ENCODE measurements at places on chromosomes 4 and X. TPM values are rescaled to one million over a fixed set of nuclear protein-coding genes. Genes with fewer than 3 reads are reported as not detected.

GRCh38 chr4:148275266-148275665 lies 166.9 kb downstream of the NR3C2 start:
- DNase-seq = no peak
- H3K4me3 ChIP-seq = no peak overlapping the region
- H3K27me3 ChIP-seq = no peaks in the 10 kb centered on the region
- H3K36me3 ChIP-seq = no peaks in the 10 kb centered on the region

- no peaks in the 10 kb centered on the region for H3K27me3 ChIP-seq
- no peaks in the 10 kb centered on the region for H3K4me1 ChIP-seq
- no peak for DNase-seq
These were observed 144.6 kb upstream of the ARHGEF9 start for GRCh38 chrX:63929608-63930007.

Gene WAS
- 3.1 TPM for total RNA-seq

DNA sequence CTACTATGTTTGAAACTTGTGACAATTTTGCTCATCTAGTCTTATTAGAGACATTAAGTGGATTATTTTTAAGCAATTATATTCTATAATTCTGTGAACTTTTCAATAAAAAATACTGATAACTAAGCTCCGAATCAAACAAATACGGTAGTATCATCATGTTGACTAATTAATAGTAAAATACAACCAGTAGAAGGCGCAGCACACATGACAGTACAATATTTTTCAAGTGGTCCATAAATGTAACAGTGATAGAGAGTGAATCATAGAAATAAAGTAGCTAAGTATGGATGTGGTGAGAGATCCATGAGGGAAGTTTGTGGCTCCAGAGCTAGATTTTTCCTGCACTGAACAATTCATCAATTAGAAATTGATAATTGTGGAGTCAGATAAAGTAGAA lies 666.2 kb downstream of the KCTD8 start:
- H3K27me3 ChIP-seq = no peaks in the 10 kb centered on the region
- no peak overlapping the region for H3K27ac ChIP-seq
- H3K4me1 ChIP-seq = no peaks in the 10 kb centered on the region
- DNase-seq = no peak

DNA sequence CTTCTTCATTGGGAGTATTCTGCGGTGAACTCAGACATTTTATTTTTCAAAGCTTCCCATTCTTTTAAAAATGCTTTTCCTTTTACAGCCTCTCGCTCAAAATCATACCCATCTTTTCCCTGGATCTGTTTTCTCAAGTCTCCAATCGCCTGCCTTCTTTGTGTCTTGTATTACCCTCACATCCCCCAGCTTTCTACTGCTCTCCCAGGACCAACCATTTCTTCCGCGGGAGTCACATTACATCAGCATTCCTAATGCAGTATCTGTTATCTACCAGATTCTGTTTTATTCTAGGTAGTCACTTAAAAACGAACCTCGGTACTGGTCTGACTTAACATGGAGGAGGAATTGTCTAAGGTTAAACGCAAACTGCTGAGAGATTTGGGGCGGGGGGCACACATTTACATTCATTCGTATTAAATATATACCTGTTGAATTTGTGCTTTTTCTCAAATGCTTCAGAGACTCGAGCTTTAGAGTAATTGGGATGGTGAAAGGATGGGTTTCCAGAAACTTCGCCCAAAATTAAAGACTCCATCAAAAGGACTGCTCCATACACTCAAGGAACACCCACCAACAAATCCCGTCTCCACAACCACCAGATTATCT lies 493 bp upstream of the UCHL1 start:
- peaks cover under 1% of the 10 kb centered on the region for H3K36me3 ChIP-seq
- no peak for DNase-seq
- peak overlapping the region; percentile 52 for H3K4me3 ChIP-seq
- H3K27me3 ChIP-seq = peaks cover 5% of the 10 kb centered on the region

Gene MAGEH1
- total RNA-seq = 42.9 TPM

GRCh38 chr4:174314770-174315169 lies 31.1 kb downstream of the CEP44 start:
- no peaks in the 10 kb centered on the region for H3K36me3 ChIP-seq
- DNase-seq = no peak
- H3K27me3 ChIP-seq = no peaks in the 10 kb centered on the region
- H3K4me1 ChIP-seq = no peaks in the 10 kb centered on the region
- no peak overlapping the region for H3K4me3 ChIP-seq

Gene USP27X
- total RNA-seq = 3.1 TPM

DNA sequence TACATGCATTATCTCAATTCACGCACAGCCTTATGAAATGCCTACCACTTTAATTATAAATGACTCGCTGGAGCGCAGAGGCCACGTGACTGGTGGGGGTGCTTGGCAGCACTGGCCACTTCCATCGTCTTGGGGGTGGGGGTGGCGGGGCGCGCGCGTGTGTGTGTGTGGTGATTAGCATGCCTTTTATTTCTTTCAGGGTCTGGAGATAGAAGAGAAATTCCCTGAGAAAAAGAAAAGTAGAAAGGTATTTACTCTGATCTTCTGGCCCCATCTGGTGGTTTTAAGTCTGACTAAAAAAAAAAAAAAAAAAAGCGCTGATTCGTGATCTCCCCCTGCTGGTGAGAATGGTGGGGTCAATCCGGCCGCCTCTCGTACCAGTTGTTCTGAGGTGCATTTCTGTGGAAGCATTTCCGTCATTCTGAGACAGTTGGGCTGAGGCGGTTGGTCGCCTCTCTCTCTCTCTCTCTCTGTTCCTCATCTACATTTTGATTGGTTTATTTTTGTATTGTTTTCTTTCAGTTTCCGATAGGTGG lies at the start of gene CCNB3:
Gene CCNB3, plus strand, starts transcription at position 402 of the 536 bp plus-strand sequence. CDS start 80,399 bp downstream, outside the sequence.
- H3K4me3 ChIP-seq = peak within 1 kb of the TSS; percentile 44
- H3K4me1 ChIP-seq = peaks cover 4% of the 10 kb centered on the region
- no peaks in the 10 kb centered on the region for H3K27me3 ChIP-seq
- no peaks in the 10 kb centered on the region for H3K36me3 ChIP-seq

Gene BGN
- total RNA-seq = 103 TPM

Gene SMIM31
- not detected for total RNA-seq

Gene PCDH18
- total RNA-seq = 56.1 TPM

Gene SPANXN3
- not detected for total RNA-seq

Gene FRG2
- not detected for total RNA-seq

- no peak for DNase-seq
- H3K4me1 ChIP-seq = no peaks in the 10 kb centered on the region
- H3K27ac ChIP-seq = no peak overlapping the region
- no peak overlapping the region for H3K4me3 ChIP-seq
- no peaks in the 10 kb centered on the region for H3K27me3 ChIP-seq
- no peaks in the 10 kb centered on the region for H3K36me3 ChIP-seq
These were observed 329.7 kb downstream of the UNC5C start for GRCh38 chr4:95219109-95219508.

Gene CTAG1A
- not detected for total RNA-seq

DNA sequence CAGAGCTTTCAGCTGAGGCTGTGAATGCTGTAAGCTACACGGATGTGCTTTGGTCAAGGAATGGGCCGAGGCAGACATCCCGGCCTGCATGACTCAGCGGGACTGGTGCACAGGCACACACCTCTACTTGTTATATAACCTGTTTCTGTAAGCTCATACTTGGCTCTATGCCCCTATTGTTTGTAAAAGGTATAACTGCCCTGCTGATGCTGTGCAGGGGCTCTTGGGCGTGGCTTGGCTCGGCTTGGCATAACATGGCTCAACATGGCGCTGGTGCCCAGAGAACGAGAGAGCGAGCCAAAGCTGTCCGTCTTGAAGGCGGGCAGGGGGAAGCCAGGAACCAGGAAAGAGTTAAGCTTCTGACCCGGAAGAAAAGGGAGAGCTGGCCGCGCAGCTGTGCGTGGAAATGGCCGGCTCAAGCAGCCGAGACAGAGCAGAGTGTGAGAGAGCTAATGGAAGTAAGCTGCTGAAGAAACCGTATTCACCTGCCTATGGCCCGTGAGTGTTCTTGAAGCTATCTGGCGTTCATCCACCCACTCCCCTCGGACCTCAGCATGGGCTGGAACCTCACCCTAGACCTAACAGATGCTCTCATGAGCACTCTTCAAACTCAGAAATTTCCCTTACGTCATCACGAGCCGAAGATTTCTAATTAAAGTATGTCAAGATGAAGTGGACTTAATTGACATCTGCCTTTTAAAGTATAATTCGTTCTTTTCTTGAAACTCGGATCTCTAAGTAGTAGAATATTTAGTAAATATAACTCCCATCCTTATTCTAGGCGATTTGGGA lies 286.3 kb upstream of the AGA start:
- no peaks in the 10 kb centered on the region for H3K27me3 ChIP-seq
- H3K4me3 ChIP-seq = no peak overlapping the region

- H3K27ac ChIP-seq = no peak overlapping the region
- H3K36me3 ChIP-seq = no peaks in the 10 kb centered on the region
- no peak for DNase-seq
These were observed 11.8 kb downstream of the NUDT11 start for GRCh38 chrX:51484616-51485015.

GRCh38 chrX:51956441-51956840 lies 63.0 kb downstream of the MAGED1 start:
- no peaks in the 10 kb centered on the region for H3K36me3 ChIP-seq
- H3K27ac ChIP-seq = no peak overlapping the region
- no peak for DNase-seq
- no peak overlapping the region for H3K4me3 ChIP-seq
- H3K4me1 ChIP-seq = no peaks in the 10 kb centered on the region

DNA sequence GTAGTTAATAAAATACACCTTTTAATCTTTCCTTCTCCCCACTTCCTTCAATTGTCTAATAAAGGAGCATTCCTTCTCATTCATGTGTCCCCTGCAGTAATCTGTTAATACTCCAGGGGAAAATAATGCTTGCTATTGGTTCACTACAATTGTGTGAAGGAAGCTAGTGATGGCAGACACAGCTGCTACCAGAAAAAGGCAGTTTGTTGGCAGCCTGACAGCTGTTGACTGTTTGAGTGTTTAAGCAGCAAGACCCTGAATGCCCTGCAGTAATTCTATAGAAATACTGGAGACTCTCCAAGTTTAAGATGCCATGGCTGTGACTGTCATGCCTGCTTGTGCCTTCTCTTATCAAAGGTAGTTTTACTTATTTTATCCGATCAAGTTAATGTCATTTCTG lies 359.5 kb downstream of the C4orf33 start:
- H3K4me1 ChIP-seq = no peaks in the 10 kb centered on the region
- DNase-seq = no peak
- H3K27ac ChIP-seq = no peak overlapping the region
- H3K36me3 ChIP-seq = no peaks in the 10 kb centered on the region
- H3K27me3 ChIP-seq = no peaks in the 10 kb centered on the region
- H3K4me3 ChIP-seq = no peak overlapping the region

All from tibial nerve (tissue), 4 donors.